ENCODE measurements at places on chromosomes 11 and 22.

GRCh38 chr11:19713196-19714021 lies 772 bp downstream of the NAV2 start:
- peak; percentile 50 for DNase-seq

DNA sequence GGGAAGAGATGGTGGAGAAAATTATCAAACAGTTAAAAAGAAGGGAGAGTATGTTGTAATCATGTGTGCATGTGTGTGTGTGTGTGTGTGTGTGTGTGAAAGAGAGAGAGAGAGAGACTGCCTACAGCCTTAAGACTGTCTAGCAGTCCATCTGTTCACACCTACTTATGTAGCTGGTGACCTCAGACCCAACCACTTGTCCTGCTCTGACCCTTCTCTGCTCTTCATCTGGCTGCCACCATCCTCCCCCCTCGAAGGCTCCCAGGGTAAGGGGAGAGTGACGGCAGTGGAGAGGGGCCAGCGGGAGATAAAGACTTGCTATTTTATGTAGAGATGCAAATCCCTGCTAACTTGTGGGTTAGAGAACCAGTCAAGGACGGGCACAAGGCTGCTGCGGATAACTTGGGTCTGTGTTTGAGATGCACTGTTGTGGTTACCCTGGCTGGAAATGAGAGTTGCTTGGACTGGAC lies 24.9 kb upstream of the GRAMD1B start:
- DNase-seq, result no peak

DNA sequence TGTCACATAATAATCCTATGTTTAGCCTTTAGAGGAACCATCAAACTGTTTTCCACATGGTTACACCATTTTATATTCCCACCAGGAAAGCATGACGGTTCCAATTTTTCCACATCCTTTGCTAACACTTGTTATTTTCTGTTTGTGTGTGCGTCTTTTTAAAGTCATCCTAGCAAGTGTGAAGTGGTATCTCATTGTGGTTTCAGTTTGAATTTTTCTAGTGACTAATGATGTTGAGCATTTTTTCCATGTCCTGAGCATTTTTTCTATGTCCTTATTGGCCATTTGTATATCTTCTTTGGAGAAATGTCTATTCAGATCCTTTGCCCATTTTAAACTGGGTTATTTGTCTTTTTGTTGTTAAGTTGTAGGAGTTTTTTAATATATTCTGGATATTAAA lies 53.7 kb upstream of the DEPDC7 start:
- DNase-seq, result no peak

- DNase-seq, result no peak
Observed at GRCh38 chr11:75814363-75814676, 690 bp upstream of the UVRAG start.

- no peak for DNase-seq
Observed at GRCh38 chr11:45165806-45166603, 19.6 kb downstream of the PRDM11 start.

- no peak for DNase-seq
Observed at GRCh38 chr22:42958937-42959336, 56.0 kb downstream of the PACSIN2 start.

GRCh38 chr11:131982154-131982553 lies 611.7 kb downstream of the NTM start:
- no peak for DNase-seq

GRCh38 chr22:45462034-45462655 lies 40.5 kb upstream of the FBLN1 start:
- DNase-seq, result no peak

DNA sequence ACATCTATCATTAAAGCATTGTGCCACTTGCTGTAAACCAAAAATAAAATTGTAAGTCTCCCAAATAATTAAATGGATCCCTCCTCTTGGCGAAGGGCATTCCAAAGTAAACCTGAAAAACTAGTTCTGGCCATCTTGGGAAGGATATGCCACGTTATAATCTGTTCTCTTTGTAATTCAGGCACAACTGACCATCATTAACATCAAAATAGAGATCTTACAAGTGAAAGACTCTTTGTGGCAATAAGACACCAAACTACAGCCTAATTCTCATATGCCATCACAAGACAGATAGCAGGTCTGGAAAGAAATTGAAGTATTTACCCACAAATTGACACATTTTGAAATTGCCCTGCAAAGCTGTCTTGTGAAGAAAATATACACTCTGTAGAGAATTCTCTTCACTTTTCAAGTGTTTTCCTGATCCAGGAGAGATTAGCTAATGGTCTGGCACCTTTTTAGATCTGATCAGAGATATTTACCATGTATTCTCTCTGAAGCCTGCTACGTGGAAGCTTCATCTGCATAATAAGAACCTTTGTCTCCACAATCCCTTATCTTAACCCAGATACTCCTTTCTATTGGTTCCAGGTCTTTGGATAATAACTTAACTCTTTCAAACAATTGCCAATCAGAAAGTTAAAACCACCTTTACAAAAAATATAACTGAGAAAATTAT lies 630.4 kb upstream of the CCDC179 start:
- no peak for DNase-seq

- no peak for DNase-seq
Observed at GRCh38 chr11:73275381-73275750, 3.2 kb downstream of the P2RY6 start.

- DNase-seq, result no peak
Observed at GRCh38 chr22:27150544-27150941, 493.2 kb downstream of the MIAT start.

- no peak for DNase-seq
Observed at GRCh38 chr22:19962909-19963806, 21.5 kb upstream of the TXNRD2 start.

All from CD8-positive, alpha-beta memory T cell (primary cell).